ENCODE measurements at places on chromosomes 3 and 15.

- DNase-seq, result no peak
Observed at GRCh38 chr3:12294885-12295580, 6.2 kb downstream of the PPARG start.

GRCh38 chr3:153852355-153852754 is 268.8 kb upstream of the ARHGEF26 start:
- DNase-seq, result no peak

GRCh38 chr3:56998076-56998529 is 62.4 kb upstream of the SPATA12 start:
- DNase-seq, result no peak

DNA sequence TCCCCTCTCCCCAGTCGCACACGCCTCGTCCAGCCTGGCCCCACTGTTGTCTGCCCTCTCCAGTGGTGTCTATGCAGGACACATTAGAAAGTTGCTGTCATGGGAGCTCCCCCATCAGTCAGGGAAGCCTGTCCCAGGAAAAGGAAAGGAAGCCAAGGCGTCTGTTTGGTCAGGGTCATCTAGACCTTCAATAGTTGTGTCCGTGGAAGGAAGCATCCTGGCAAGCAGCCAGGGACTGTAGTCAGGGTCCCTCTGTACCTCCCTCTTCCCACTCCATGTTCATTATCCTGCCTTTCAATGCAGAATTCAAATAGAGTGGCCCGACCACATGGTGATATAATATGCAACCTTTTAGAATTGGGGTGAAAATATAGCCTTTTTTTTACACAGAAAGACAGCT is 60.7 kb upstream of the RAB6B start:
- no peak for DNase-seq

DNA sequence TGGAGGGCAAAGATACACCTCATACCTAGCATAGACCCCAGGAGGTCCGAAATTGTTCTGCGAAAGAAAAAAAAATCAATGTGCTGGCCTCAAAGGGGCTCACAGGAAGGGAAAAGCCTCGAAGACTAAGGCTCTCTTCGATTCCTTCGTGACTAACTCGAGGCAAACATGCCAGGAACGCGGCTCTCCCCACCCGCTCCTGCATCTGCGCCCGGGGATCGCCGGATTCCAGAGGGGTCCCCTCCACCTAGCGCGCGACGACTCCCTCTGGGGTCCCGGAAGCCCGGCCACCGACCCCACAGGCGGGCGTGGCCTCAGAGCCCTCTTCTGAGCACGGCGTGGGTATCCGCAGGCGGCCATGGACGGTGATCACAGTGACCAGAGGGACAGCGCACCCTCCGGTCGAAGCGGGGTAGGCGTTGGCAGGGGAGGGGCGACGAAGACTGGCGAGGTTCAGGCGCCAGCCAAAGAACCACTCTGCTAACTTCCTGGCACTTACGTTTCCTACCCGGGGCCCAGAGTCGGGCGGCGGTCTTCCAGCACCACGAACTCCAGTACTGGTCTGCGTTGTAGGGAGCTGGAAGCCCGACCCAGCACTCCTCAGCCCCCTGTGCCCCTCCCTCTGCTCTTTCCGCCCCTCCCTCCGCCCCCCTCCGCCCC is 515 bp upstream of the EIF3J start:
- peak; percentile 53 for DNase-seq

All from thoracic aorta (tissue), 2 donors.